Bronchial epithelial cell (primary cell): ENCODE measurements at places on chromosomes 12 and 14.

DNA sequence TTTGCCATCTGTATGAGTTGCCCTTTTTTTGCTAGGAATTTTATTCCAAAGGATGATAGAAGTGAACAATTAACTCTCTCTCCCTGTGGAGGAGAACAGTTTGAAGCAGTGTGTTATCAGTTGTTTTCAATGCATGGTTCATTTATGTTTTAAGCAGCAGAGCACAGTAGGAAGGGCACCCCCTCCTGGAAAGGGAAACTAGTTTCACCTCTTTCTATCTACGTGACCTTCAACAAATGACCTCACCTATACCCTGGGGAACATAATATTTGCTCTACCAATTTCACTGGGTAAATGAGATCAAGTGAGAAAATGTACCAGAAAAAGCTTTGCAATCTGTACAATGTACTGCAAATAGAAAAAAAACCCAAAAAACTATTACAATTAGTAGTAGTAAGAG is 5.4 kb upstream of the DCP1B start:
- no peak for DNase-seq

GRCh38 chr12:53244337-53244736 is 12.3 kb upstream of the RARG start:
- no peak for DNase-seq

DNA sequence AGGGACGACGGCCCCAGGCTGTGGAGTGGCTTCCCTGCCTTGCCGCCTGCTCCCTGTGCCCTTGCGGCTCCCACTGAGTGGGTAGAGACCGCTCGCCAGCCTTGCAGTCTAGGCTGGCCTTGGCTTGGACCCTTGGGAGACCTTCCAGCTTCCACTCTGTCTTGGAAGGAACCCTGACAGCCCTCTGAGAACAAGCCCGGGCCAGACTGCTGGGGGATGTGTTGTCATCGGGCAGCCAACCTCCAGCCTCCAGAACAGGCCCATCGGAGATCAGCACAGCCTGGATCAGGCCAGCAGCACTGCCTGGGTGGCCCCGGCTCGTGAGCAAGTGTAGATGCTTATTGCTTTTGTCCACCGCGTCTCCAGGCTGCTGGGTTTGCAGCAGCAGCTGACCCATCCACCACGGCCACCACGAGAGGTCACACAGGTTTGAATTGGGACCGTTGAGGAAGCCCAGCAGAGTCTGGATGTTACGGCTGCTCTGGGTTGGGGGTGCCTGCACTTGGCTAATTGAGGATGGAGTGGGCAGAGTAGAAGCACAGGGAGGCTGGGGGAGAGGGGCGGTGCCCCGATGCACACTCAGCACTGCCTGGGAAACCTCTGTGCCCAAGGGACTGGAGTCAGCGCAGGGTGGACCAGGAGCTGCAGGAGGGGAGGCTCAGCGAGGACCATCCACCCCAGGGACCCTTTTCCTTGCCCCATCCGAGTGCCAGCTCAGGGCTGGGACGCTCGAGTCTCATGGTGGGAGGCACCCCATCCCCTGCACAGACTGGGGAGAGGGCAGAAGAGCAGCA is 55.5 kb downstream of the NOC4L start:
- DNase-seq = no peak

DNA sequence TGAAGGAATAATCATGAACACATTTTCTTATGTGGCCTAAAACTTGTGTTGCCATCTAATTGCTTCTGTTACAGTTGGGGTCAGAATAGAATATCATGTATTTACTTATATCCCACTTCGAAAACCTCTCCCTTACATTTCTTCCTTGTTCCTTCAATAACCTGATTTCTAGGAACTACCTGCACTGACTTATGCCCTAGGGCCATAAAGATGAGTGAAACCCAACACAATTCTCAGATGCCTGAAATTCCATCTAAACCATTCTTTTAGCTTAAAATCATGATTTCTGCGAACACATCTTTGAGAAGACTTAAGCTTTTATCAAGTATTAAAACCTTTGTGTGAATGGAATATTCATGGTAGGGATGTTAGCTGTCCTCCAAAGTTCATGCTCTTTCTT is 142.7 kb downstream of the SNAPC1 start:
- no peak for DNase-seq

DNA sequence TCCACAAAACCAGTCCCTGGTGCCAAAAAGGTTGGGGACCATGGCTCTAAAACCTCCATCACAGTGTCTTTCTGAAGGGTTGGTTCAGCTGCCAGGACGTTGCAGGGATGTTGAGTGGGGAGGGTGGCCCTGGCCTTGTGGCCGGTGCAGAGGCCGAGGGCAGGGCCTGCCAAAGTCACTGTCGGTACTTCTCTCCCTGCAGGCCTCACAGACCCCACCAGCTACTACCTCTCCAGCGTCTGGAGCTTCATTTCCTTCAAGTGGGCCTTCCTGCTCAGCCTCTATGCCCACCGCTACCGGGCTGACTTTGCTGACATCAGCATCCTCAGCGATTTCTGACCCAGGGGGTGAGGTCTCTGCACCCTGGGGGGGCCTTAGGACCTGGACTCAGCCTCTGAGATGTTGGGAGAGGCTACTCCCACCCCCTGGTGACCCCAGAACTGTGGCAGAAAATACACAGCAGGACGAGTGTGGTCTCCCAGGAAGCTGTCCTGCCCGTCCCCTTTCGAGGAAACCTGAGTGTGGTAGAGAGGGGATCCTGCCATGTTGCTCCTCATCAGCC is 7.0 kb downstream of the SLC48A1 start:
- DNase-seq = no peak
